ENCODE measurements at places on chromosomes 11 and 22.

DNA sequence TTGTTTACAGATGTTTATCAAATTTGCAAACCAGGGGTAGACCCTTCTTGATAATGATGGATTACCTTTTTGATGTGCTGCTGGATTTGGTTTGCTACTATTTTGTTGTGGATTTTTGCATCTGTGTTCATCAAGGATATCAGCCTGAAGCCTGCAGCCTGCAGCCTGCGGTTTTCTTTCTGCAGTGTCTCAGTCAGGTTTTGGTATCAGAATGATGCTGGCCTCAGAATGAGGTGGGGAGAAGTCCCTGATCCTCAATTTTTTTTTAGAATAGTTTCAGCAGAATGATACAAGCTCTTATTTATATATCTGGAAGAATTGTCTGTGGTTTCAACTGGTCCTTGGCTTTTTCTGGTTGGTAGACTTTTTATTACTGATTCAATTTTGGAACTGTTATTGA, 19.7 kb upstream of the RAB38 start:
- DNase-seq: no peak

GRCh38 chr11:118396097-118396501, 5.3 kb upstream of the ATP5MG start:
- no peak for DNase-seq

GRCh38 chr11:67027943-67028542, 5.1 kb downstream of the SYT12 start:
- DNase-seq: no peak

GRCh38 chr11:37504060-37504611, 906.1 kb upstream of the RAG2 start:
- DNase-seq: no peak

DNA sequence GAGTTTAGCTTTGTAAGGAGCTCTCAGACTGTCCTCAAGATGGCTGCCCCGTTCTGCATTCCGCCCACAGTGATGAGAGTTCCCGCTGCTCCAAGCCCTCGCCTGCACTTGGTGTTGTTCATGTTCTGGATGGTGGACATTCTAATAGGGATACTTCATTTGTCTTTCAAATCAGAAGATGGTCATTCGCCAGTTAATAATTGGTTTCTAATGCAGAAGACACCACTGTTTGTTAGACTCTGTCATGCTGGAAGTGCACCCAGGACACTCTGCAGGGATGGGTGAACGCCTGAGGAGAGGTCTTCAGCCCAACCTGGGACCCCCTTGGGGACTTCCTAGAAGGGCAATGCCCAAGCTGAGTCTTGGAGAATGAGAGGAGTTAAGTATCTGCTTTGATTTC, 836.4 kb downstream of the TBC1D22A start:
- no peak for DNase-seq
